ENCODE measurements at places on chromosomes 7 and 10. TPM values are rescaled to one million over a fixed set of nuclear protein-coding genes. Genes with fewer than 3 reads are reported as not detected.

Gene ITGA8
- 1.1 TPM for total RNA-seq

Gene LLCFC1
- total RNA-seq, result not detected

Gene PSD
- total RNA-seq, result 3.9 TPM

Gene ZKSCAN5
- total RNA-seq, result 13.7 TPM

Gene WAC
- 54.8 TPM for total RNA-seq

Gene CREM
- total RNA-seq, result 52.8 TPM

Gene CCL24
- total RNA-seq, result not detected

Gene GPC2
- 1.2 TPM for total RNA-seq

Gene C1QL3
- not detected for total RNA-seq

Gene PGAM2
- 0.33 TPM for total RNA-seq

Gene CLEC5A
- not detected for total RNA-seq

Gene AKAP9
- total RNA-seq, result 56.4 TPM

Gene GBX1
- not detected for total RNA-seq

Gene IFIT2
- 8.2 TPM for total RNA-seq

Data from uterine smooth muscle cell (primary cell).